ENCODE measurements at places on chromosomes 2 and 18.

DNA sequence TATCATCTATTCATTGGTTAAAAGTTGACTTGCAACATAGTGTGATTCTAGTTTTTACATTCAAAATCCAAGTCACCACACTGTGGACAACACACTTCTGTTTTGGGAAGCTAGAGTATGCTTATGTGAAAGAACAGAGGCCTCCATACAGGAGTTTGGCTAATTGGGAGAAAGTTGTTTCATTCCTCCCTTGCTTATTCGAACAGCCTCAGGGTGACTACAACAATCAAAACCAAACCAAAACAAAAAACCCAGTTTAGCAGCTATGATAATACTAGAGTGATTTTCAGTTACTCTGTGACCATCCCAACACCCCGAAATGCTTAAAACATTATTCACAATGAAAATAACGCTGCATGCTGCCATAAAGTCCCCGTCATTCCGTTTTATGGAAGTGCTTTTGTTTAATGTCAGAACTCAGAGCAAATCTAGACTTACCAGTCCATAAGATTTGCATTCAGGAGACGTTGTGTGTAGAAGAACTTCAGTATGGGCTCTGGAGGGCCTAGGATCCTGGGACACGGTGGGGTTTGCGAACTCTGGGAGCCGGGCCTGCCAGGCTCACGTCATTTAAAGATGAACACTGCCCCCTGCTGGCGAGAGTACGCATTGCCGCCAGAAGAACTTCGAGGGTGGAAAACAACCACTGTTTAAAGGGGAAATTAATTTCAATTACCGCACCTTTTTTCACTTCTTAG lies 111.4 kb downstream of the FTCDNL1 start:
- ATAC-seq = no peak

DNA sequence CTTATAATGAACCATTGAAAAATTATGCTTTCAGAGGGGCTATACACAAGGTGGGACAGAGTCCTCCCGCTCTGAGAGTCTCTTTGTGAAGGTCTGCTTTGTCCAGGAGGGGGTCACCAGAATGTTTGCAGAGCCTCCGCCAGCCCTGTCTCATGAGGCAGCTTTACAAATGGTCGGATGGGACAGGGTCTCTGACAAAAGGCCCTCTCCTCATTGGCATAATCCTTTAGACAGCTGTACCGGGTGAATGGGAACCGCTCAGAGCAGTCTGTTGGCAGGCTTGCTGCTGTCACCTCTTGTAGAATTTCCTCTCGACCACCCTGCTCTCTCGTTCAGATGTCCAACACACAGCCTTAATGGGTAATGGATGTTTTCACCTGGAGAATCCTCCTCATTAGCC lies 40.2 kb upstream of the TGIF1 start:
- no peak for ATAC-seq

DNA sequence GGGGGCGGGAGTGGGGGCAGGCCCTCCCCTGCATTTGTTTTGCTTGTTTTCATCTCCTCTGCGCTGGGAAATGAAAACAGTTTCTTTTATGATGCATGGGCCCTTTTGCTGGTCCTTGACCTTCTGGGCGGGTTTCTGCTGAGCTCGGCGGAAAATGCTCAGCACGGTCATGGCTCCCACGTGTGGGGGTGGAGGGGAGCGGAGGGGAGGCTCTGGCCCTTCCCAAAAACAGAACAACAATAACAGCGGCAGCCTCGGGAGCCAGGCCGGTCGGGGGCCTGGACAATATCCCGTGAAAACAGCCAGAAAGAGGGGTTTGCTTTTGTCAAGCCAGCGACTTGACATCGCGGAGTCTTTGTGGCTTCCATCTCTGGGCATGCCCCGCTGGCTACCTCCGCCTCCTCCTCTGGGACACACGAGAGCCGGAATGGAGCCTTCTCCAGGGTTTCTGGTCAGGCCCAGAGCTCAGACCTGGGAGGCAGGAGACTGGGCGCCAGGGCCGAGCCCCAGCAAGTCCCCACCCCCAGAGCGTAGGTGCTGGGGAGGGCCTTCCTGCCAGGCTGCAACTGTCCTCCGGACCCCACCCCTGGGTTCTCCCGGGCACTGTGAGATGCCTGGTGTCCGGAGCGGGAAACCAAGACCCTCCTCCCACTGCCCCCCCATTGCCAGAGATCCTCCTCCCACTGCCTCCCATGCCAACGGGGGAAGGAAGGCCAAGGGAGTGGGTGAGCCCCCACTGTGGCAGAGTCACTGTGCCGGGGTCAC lies 35.9 kb upstream of the SNED1 start:
- no peak for ATAC-seq

GRCh38 chr18:43876286-43876685 lies 599.0 kb upstream of the SYT4 start:
- ATAC-seq = no peak

GRCh38 chr18:39462436-39462835 lies 1896.8 kb upstream of the CELF4 start:
- no peak for ATAC-seq

DNA sequence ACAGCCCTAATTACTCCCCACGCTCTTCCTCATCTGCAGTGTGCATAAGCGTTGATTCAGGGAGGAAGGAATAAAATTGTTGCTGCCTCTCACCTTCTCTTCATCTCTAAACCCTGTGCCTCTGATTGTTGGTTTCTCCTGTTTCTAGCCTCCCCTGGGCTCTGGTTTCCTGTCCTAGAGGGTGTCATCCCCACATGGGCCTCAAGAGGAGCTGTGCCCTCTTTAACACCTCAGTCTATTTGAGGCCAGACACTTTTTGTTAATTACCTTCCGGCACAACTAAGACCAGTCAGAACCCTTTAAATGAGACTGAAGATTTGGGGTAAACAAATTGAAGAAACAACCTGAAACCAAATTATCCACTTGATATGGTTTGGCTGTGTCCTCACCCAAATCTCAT lies 9.7 kb downstream of the CTAGE1 start:
- no peak for ATAC-seq

DNA sequence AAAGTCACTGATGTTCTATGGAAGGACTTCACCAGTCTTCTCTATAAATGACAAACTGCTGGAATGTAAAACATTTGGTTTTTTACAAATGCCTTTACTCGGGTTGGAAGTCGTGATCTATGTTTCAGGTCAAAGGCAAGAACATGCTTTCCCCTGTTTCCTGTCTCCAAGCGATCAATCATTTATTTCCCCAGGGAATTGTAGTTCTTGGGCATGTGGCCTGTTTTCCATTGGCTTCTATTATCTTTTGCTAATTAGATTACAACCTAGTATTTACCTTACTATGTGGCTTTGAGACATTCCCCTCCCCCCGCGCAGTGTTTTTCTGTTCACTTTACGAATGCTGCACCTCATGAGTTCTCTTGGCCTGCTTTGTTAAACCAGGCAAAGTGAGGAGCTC lies 684.2 kb downstream of the EPHA4 start:
- no peak for ATAC-seq

DNA sequence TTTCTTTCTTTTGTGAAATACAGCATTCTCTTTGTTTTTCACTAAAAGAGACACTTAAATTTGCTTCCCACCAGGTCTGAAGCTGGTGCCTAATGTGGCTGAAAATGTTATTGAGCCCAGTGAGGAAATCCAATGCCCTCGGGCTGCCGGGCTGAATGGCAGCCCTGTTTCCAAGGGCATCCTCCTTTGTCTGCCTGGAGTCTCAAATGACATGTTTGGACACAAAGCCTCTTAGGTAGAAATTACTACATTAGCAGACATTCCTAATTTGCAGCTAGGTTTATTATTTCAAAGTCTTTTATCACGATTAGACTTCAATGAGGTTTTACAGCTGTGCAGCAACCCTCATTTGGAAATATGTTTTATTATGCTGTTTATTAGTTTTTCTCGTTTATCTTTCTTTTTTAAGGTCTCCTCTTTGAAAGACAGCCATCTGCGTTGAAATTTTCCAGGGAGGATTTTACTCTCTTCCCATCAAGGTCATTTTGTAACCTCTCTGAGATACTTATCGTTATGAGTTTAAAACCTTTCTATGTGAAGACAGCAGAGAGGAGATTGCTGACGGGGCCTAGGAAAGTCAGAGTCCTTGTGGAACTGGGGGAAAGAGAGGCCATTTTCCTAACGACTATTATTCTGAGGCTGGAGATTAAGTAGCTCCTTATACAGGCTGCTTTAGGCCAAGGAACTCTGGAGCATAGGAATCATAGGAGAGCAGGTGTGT lies 59.0 kb upstream of the ZNF532 start:
- ATAC-seq = no peak

GRCh38 chr2:86446060-86446459 lies 4.9 kb downstream of the KDM3A start:
- ATAC-seq = peak; percentile 7

DNA sequence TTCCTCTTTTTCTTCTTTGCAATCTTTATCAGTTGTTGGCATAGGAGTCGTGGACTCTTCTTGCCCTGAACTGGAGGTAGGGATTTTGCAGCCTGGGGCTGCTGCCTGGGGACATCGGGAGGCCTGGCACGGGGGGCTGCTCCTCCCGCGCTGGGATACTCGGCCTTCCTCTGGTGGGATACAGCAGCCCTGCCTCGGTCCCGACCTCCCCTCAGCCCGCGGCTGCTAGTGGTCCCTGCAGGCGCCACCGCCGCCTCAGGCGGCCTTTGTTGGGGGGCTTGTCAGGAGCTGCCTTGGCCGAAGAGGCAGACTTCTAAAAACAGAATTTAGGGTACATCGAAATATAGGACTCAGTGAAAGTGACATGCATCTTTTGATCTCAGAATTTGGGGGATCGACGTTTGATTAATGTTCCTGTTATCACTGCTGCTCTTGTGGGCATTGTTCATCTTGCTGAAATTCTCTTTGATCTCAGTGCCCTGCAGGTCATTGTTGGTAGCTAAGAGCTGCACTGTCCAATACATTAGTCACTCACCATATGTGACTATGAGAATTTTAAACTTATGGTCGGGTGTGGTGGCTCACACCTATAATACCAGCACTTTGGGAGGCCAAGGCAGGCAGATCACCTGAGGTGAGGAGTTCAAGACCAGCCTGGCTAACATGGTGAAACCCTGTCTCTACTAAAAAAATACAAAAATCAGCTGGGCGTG lies 16.3 kb downstream of the POLR2D start:
- no peak for ATAC-seq

Measured in activated T-helper 17 cell treated with anti-CD3 and anti-CD28 coated beads, Interleukin-2, amount 50 U/mL, for 72 hours (primary cell).